ENCODE measurements at places on chromosomes 3 and 15.

- no peak for DNase-seq
These were observed 45.0 kb upstream of the SPRED1 start for GRCh38 chr15:38207621-38208020.

DNA sequence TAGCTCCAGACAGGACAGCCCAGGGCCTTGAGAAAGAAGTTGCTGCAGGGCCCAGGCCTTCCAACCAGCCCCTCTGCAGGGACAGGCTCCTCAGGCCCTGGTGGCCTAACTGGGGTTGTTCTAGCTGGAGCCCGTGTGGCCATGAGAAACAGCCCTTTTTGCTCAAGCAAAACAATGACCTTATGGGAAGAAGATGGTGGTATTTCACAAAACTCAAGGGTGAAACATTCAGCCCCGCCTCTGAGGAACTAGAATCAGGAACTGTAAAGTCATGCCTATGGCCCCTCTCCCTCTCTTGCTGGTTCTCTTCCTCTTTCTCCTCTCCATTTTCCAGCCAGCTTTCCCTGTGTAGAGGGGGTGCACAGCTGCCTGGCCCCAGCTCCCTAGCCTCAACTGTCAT is 273.3 kb downstream of the RPLP1 start:
- no peak for DNase-seq

DNA sequence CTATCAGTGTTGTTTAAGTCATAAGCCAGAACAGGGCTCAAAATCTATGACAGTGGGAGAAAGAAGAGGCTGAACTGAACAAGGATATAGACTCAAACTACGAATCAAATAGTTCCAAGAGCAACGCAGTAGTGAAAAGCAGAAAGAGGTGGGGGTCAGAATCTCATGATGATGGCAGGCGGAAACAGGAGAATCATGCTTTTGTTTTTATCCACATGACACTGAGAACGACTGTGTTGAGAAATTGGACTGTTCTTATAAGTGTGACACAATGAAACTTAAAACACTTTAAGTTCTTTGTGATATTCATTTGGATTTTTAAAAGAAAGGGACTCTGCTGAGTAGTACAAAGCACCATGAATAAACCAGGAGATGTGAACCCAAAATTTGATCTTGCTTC is 309.4 kb downstream of the ULK4 start:
- no peak for DNase-seq

GRCh38 chr3:171351676-171352075 is 108.5 kb downstream of the TNIK start:
- DNase-seq = peak; percentile 80

GRCh38 chr15:28900892-28901586 is 15.3 kb downstream of the APBA2 start:
- DNase-seq = no peak

DNA sequence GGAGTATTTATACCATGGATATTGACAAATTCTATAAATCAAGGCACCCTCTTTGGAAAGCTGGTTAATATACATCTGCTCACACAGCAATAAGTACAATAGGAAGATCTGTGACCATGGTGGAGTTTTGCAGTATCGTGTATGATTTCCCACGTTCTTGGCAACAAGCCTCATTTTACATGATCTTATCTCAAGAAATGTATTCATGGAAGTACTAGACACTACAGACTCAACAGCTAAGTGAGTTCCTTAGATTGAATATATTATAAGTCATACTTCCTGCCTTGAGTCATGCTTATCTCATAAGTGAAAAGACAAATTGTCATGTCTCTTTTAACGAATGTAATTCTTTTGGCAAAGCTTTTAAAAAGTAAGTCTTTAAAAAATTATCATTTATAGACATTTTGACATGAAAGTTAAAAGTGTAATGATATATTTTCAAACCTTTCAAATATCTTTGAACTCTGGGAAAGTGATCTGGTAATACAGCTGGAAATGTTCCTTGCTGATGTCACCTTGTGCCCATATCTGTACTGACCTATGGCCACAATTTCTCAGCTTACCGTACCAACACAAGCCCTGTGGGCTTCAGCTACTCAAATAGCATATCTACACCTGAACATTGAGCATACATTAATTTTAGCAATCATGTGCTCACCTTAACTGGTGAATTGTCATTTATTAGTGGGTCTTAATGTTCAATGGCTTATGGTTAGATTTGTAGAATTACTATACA is 130.3 kb upstream of the TMC3 start:
- no peak for DNase-seq

DNA sequence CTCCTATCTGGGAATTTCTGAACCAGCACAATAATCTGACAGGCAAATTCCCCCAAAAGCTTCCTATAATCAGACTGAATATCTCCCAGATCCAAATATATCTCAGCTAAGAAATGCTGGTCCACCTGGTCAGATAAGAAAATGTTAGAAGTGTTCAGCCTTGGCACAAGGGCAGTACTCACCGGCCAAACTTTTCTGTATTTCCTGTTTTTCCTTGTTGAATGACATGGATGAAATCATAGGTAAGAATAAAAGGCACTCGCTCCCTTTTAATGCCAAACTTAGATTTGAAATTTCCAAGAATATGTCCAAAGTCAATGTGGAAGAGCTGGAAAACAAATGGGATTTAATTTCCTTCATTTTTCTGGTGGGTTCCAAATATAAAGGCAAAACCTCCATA is 48.9 kb downstream of the FAIM start:
- no peak for DNase-seq

DNA sequence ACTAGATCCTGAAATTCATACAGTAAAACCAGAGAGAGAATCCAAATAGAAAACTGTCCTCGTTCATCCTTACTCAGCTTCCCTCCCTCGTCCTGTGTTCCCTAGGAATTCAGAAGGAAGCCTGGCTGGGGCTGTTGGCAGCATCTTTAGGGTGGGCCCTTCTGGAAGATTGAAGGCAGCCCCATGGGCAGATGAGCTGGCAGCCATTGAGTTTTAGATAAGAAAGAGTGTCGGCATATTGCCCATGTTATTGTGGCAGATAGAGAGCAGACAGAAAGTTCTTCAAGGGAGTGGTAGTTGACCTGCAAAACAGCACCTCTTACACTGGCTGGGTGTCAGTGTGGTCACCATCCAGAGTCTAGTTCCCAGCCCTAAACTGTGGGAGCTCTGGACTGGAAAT is 23.5 kb downstream of the TMOD2 start:
- DNase-seq = no peak

GRCh38 chr3:5002174-5002870 is 23.1 kb downstream of the BHLHE40 start:
- no peak for DNase-seq

DNA sequence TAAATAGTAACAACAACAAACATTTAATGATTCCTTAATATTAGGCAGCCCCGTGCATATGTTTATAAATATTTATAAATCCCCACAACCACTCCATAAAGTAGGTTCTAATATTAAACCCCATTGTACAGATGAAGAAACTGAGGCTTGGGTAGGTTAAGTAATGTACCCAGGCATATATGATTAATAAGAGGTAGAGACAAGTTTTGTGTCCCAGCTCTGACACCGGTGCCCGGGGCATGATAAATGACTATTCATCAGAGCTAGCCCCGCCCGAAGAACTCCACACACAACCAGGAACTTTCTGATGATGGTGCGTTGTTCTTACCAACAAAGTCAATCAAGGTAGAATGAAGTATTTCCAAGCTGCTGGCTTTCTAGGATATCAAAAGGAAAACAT is 19.4 kb downstream of the CDCP1 start:
- no peak for DNase-seq

All from GOT3 (cell line).